ENCODE measurements at places on chromosomes 2 and 18. TPM values are rescaled to one million over a fixed set of nuclear protein-coding genes. Genes with fewer than 3 reads are reported as not detected.

Gene FHL2
- 37.9 TPM for total RNA-seq

Gene ANKRD53
- total RNA-seq, result 4.9 TPM

Gene UPP2
- total RNA-seq, result not detected

Gene FNDC4
- 8.1 TPM for total RNA-seq

Gene GALNT1
- 95.5 TPM for total RNA-seq

Measured in mesothelial cell of epicardium (in vitro differentiated cells).